ENCODE measurements at places on chromosomes 11 and 22.
A peak's percentile ranks its signal among the peaks of the same experiment; 100 is the strongest.

DNA sequence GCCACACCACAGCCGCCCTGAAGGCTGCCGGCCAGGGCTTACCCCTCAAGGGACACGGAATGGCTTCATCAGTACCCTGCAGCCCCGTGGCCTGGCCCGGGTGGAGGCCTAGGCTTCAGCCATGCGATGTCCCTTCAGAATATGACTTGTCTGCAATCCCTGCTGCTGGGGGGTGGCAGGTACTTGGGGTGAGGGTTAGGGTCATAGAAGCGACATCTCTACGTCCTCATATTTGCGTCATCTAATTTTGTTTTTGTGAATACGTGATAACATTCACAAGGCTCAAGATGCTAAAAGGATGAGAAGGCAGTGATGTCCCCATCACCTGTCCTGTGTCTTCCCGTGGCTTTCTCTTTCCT lies 6.4 kb downstream of the CCND1 start:
- DNase-seq, result no peak

- DNase-seq, result no peak
Observed at GRCh38 chr22:50507421-50507990, at the start of gene LMF2. LMF2 (minus strand) TSS chr22:50507702; CDS start chr22:50507675, 27 bp downstream.

GRCh38 chr22:41022470-41023298 lies 69.7 kb upstream of the EP300 start:
- DNase-seq, result peak; percentile 90

- no peak for DNase-seq
Observed at GRCh38 chr11:36039471-36039870, 95.6 kb downstream of the LDLRAD3 start.

GRCh38 chr11:127268521-127268920 lies 268.0 kb upstream of the KIRREL3 start:
- no peak for DNase-seq

- no peak for DNase-seq
Observed at GRCh38 chr11:95716266-95716665, 73.3 kb downstream of the FAM76B start.

DNA sequence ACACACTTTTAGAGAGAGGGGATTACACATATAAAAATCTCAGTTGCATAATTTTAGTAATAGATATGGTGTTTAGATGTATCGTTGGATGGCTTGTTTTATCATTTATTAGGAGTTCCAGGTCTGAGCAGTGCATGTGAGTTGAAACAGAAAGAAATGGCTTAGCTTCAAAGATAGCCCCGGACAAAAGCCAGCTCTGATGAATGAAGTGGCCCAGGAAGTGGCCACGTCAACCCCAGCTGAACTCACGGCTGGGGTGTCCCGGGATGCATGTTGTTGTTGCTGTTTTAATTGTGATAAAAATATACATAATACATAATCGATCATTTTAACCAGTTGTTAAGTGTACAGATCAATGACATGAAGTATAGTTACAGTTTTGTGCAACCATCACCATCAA lies 1513.6 kb downstream of the BRD1 start:
- no peak for DNase-seq

GRCh38 chr11:64415286-64415685 lies 56.3 kb downstream of the RPS6KA4 start:
- DNase-seq, result no peak

- no peak for DNase-seq
Observed at GRCh38 chr11:67117176-67117575, 1.9 kb upstream of the KDM2A start.

- DNase-seq, result no peak
Observed at GRCh38 chr11:61898247-61898582, 6.9 kb upstream of the FADS3 start.

DNA sequence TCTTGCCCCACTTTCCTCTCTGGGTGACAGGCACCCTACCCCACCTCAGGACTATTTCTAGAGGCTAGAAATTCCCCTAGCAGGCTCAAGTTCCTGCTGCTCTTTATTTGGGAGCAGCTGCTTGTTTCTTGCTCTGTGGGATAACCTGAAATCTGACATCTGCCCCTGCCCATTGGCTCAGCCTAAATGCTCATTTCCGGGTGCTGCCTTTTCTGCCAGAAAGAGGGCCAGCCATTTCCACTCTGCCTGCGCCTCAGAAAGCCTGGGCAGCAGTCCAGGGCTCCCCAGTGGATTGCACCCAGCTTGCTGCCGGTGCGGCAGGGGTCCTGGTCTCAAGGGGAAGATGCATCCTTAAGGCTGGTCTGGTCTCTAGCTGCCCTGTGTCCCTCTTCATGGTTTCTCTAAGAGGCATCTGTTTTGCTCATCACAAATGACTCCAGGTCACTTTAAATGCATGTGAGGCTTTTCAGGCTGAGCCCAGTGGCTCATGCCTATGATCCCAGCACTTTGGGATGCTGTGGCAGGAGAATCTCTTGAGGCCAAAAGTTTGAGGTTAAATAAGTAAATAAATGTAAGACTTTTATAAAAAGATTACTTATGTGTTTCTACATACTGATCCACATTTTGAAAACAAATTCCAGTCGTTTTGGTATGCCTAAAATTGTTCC lies 10.3 kb upstream of the PNPLA5 start:
- DNase-seq, result no peak

DNA sequence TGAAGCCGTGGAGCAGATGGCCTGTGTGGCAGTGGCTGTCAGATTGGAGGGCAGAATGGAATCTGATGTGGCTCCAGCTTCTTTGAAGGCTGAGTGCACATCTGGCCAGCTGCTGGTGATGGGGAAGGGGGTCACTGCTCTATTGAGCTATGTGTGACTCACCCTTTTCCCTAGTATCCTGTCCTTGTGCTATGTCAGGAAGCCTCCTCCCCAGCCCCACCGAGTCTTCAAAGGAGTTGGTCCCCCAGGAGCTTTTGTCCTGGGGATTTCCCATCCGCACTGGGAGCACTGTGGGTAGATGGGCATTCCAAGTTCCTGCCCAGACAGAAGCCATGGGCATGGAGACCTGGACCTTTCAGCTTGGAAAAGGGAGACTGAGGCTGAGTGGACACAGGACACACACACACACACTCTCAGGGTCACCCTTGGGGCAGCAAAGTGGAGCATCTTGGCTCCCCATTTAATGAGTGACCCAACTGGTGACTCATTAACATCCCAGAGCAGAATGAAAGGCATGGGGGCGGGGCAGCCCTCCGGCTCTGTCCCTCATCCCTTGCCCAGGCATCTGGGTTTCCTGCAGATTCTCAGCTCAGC lies 3.3 kb downstream of the SERPINH1 start:
- no peak for DNase-seq

GRCh38 chr11:129375751-129376657 lies at the start of gene BARX2:
BARX2 (plus strand) TSS chr11:129375848; CDS start chr11:129376036, 188 bp downstream.
- DNase-seq, result no peak

- DNase-seq, result no peak
Observed at GRCh38 chr11:68963779-68964178, 17.0 kb downstream of the MRGPRD start.
